ENCODE measurements at places on chromosomes 7 and 10.

DNA sequence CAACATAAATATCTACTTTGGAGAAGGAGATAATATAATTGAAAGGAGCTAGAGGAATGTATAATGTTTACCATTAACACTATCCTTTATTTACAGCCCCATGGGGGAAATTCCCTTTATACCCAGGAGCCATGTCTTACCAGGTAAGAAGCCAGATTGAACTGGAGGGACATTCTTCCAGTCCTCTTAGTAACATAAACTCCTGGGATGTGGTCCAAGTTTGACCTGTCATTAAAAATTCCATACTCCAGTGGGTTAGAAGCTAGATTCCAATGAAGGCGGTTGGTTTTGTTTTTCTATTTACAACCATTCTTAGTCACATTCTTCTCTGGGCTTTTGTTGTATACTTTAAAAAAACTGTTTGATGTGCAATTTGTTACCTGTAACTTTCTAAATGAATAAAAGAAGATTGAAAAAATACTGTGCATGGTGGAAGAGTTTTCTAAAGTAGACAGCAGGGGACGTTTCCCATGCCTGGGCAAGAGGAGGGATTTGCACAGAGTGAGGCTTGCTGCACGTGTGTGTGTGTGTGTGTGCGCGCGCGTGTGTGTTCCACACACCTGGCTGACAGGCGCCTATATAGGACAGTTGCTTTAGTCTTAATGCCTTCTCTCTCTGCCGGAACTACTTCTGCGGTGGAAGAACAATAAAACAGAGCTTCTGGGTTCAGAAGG is 2.0 kb downstream of the PLCE1 start:
- no peak for DNase-seq

DNA sequence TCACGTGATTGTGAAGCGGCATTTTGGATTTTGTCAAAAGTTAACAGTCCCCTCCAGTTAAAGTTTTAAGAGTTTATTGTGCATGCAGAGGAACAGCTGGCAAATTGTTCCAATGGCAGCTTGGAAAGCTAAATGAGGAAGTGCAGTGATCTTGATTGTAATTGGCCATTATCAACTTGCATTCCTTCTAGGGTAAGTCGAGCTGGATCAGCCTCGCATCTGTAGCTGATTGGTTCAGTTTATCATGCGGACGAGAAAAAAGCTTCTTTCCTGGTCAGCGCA is 566 bp downstream of the ZNF789 start:
- DNase-seq = no peak

DNA sequence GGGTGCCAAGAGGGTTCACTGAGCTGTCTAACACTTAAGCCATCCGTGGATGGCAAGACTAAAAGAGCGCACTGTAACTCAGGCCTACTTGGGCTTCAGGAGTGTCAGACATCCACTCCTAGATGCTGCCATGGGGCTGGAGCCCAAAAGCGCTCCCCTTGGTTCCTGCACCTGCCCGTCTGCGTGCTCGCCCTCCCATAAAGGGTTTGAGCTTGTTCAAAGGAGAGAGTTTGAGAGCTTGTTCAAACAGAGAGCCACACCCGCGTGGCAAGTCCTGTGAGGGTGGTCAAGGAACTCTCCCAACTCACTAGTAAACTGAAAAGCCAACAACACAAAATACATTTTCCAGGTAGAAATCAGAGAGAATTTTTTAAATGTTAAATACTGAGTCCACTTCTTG is 256.7 kb downstream of the SEMA3A start:
- no peak for DNase-seq

- DNase-seq = no peak
Observed at GRCh38 chr7:157721468-157722136, 384.8 kb downstream of the DNAJB6 start.

DNA sequence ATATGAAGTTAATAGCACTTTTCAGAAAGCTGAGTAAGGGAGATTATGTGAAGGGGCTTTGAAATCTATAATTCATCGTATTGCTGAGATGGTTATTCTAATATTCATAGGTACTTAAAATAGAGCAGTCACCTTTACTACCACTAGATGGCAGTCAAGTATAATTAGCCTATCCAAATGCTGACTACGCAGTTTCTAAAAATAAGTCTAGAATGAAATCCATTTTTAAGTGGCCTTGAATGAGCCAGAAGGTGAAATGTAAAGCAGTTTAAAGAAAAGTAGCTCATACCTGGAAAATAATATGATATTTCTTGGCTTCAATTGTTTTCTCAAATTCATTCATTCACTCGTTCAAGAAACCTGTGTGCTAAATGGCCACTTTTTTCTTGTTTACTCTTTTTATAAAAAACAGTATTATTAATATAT is 1277.1 kb downstream of the GATA3 start:
- DNase-seq = no peak

Measured in stimulated activated CD4-positive, alpha-beta T cell treated with anti-CD3 and anti-CD28 coated beads, Interleukin-2, amount 100 ng/mL, for 4 hours (primary cell).